ENCODE measurements at places on chromosomes 5 and 9. TPM values are rescaled to one million over a fixed set of nuclear protein-coding genes. Genes with fewer than 3 reads are reported as not detected.

The PRSS3 gene
- 26.8 TPM for total RNA-seq

The ANKRD55 gene
- total RNA-seq: 0.47 TPM

The LHX3 gene
- not detected for total RNA-seq

The PRLR gene
- total RNA-seq: not detected

The MARCHF3 gene
- total RNA-seq: 36.6 TPM

The KCNMB1 gene
- not detected for total RNA-seq

The EMB gene
- total RNA-seq: 4.7 TPM

The OGN gene
- total RNA-seq: not detected

The TPM2 gene
- 290 TPM for total RNA-seq

The C5orf52 gene
- not detected for total RNA-seq

The CDO1 gene
- 0.82 TPM for total RNA-seq

The TMEM252 gene
- total RNA-seq: not detected

The SH3RF2 gene
- total RNA-seq: 4.0 TPM

Data from glomerular endothelial cell (primary cell).